ENCODE measurements at places on chromosomes 1 and 21.

DNA sequence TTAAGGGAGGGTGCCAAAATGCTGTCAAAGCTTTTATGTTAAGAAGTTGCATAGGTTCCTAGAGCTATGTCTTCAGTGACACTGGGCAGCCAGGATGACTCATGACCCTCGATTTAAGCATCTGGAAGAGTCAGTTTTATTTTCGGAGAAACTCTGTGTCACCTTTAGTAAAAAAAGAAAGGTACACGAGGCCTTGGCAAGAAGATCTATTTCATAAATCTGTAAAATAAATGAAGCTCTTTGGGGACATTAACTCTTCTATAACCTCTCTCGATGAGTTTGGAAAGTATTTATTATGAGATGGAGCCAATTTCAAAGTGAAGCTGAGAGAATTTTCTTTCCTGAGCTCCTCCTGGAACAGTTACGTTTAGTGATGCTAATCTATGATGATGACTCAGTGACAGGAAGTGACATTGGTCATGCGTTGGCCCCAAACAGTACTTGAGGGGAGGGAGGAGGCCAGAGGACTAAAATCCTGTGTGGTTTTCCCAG lies 156.5 kb downstream of the HLX start:
- DNase-seq: peak; percentile 81

GRCh38 chr1:230067871-230068620 lies 1.0 kb downstream of the GALNT2 start:
- DNase-seq: no peak

- peak; percentile 16 for DNase-seq
Observed at GRCh38 chr1:53543778-53544695, 84.8 kb downstream of the DMRTB1 start.

GRCh38 chr1:31159869-31160611 lies 79.6 kb downstream of the NKAIN1 start:
- DNase-seq: no peak

GRCh38 chr1:10789803-10790702 lies 6.4 kb downstream of the CASZ1 start:
- DNase-seq: no peak

DNA sequence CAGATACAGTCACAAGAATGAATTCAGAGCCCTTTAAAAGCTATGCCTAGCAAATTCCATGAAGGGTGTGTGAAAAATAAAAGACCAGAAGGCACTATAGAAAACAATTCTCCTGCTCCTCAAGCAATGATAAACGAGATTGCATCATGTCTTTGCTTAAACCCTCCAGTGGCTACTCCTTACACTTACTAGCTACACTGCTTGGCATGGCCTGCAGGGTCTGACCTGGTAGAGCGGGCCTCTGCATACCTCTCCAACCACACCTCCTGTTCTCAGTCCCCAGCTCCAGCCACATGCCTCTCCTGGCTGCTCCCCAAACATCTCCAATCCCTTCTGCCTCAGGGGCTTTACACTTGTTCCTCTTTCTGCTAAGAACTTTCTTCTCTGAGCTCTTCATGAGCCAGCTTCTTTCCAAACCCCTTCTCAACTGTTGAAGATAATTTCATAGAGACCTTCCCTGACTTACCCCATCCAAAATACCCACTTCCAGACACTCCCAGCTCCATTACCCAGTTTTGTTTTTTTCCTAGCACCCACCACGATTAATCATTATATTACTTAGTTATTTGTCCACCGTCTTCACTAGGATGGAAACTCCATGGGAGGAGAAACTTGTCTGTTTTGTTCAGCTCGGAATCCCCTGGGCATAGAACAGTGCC lies 11.2 kb upstream of the CREG1 start:
- DNase-seq: no peak

- DNase-seq: peak; percentile 42
Observed at GRCh38 chr1:26861286-26861701, 1.7 kb upstream of the SFN start.

DNA sequence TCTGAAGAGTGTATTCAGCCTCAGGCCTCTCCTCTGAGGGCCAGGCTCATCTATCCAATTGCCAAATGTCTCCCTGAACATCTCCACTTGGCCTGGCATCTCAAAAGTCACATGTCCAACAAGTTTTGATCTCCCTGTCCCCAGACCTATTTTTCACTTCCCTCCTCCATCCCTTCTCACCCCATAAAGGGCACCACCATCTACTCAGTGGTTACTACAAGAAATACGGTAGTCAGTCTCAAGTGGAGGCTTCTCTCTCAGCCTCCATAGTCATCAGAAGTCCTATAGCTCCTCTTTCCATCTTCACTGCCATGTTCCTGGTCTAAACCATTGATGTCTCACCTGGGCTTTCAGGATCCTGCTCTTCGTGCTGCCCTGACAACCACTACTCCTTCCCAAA lies 82.5 kb upstream of the EDN2 start:
- no peak for DNase-seq

DNA sequence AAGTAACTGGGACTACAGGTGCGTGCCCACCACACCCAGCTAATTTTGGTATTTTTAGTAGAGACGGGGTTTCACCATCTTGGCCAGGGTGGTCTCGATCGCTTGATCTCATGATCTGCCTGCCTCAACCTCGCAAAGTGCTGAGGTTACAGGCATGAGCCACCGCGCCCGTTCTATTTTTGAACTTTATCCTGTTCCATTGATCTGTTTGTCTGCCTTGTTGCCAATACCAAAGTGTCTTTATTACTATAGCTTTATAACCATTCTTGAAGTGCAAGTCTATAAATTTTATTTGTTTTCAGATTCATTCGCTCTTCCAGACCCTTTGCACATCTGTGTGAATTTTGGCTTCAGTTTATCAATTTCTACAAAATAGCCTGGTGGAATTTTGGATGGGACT lies 28.0 kb downstream of the SYT14 start:
- no peak for DNase-seq

- peak; percentile 84 for DNase-seq
Observed at GRCh38 chr1:209823143-209824041, 4.4 kb upstream of the UTP25 start.

All from fibroblast of skin of right quadriceps (primary cell).